ENCODE measurements at places on chromosomes 1 and 21.

- no peak for DNase-seq
These were observed 71.3 kb downstream of the CRB1 start for GRCh38 chr1:197339106-197340060.

DNA sequence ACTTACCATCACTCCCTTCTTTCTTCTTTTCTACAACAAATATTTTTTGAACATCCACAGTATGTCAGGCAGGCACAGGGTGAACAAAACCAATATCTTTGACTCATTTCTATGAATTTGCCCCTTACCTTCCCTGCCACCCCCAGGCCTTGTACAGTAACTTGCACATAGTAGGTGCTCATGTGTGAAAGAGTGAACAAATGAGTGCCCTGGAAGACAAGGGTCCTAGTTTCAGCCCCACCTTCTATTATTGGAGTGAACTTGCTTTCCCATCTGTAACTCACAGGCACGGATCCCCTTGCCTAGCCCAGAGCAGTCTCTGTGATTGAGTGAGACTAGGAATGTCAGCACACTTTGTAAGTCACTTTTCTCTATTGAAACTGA, 12.8 kb downstream of the ZDHHC18 start:
- no peak for DNase-seq

- no peak for DNase-seq
These were observed 23.6 kb upstream of the PLEKHA6 start for GRCh38 chr1:204383163-204383904.

DNA sequence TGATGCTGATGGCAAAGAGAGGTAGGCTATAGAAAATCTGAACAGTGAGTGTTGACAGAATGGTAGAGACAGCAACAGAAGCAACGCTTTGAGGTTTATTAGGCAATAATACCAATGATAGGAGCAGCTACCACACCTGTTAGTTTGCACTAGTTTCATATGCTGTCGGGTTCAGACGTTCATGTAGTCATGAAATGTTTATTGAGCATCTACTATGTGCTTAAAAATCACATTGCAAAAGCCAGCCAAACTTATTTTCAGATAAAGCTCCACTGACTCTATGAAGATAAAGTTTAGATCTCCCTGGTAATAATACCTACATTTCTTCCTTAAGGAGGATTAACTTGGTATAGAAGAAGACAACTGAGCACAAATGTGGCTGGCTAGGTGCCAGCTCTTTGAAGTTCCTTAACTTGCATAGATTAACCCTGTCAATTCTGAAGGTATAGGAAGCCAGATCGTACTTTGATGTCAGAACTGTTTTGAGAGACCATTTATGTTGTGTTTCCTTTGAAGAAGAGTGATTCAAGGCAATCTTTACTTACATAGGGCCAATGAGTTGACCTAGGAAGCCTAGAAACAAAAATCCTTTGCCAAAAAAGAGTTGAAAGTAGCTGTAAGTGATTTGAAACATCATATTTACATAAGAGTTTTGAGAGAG, 71.5 kb downstream of the DISP1 start:
- no peak for DNase-seq

- no peak for DNase-seq
These were observed 178.4 kb downstream of the GRIK3 start for GRCh38 chr1:36855699-36856494.

DNA sequence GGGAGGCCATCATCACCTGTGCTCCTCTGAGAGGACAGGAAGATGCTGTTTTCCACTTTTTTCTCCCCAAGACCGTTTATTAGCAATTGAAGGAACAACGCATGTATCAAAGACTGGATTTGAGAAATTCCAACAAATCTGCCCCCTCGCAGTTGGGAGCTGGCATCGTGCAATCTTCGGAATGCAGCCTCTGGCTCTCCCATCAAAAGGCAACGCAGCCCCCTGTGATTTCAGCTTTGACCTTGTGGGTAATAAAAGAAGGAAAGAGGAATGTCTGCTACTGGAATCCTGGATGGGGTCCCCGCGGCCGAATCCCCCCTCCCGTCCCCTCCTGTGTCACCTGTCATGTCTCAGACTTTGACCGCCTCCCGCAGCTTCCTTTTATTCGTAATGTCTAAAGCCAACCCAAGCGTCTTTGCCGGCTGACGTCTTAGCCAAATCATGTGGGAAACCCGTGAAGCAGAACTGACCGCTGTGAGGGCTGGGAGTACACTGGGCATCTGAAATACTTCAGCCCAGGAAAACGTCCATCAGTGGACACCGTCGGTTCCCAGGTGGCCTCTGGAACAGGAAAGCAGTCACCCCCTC, 101.5 kb downstream of the WDR4 start:
- no peak for DNase-seq

Measured in breast epithelium (tissue), 4 donors.